Activated B cell treated with CpG ODN at 0.5 μM for 24 hours (primary cell): ENCODE measurements at places on chromosomes 1 and 21.

DNA sequence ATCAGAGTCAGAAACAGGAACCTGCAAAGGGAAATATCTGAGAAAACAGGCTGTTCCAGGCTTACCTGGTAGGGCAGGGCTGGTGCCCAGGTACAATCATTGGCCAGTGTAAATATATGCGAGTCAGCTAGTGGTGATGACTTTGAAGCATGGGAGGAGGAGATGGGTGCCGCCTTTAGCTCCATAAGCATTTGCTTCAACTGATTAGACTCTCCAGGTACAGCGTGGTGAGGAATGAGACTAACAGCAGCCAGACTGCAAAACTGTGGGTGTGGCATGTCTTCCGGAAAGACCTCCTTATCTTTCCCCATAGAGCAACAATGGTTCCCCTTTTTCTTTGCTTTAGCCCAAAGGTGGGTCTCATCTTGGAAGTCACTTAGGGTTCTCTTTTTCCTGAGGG, 137.2 kb downstream of the LRIG2 start:
- no peak for DNase-seq

DNA sequence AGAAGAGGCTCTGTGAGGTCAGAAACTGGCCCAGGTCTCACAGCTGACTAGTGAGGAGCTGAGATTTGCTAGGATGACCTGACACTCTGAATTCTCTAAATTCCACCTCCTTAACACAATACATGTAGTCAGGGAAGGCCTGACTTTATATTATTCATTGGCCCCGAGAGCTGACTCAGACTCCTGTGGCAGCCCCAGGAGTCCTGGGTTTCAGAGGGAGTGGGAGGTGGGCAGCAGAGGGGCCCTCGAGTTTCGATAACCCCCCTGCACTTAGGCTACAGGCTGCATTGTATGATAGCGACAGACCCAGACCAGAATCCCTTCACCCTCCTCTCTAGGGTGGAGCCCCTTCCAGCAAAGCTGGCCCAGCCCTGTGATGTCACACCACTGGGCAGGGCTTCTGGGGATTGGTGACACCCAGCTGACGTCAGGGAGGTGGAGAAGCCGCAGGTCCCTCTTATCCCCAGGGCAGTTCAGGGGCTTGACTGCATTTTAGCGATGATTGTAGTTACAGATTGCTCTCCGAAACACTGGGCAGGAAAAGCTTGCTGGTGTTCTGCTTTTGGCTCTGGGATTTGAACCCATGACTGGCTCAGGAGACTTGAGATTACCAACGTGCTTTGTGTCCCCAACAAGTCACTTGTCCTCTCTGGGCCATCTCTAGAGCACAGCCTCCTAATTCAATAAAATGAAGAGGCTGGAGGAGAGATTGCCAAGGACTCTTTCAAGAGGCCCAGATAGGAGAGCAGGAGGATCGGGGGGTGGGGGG, 17.0 kb upstream of the GPR37L1 start:
- no peak for DNase-seq

- no peak for DNase-seq
Measured at GRCh38 chr1:236753964-236754363, 41.1 kb upstream of the MTR start.

DNA sequence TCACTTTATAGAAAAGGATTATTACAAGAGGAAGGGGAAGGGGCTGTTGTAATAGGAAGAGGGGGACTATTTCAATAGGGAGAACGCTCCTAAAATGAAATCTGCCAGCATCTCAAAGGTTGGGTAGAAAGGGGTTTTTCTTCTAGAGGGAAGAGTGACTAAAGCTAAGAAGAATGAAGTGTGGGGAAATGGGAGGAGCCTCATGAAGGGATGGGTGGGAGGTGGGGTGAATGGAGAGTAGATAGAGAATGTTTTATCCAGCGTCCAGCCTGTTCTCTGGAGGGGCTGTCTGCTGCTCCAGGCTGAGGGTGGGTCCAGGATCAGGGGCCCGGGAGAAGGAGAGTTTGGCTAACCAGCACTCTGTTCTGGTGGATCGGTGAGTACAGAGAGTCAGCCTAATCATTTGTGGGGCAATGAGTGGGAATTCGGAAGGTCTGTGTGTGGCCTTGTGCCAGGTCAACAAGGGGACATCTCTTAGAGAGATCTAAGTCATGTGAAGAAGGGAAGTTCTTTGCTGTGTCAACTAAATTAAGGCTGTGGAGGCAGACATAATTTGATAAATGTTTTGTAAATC, 25.2 kb downstream of the VN1R5 start:
- no peak for DNase-seq

- no peak for DNase-seq
Measured at GRCh38 chr1:65490231-65491009, 70.0 kb downstream of the LEPR start.

DNA sequence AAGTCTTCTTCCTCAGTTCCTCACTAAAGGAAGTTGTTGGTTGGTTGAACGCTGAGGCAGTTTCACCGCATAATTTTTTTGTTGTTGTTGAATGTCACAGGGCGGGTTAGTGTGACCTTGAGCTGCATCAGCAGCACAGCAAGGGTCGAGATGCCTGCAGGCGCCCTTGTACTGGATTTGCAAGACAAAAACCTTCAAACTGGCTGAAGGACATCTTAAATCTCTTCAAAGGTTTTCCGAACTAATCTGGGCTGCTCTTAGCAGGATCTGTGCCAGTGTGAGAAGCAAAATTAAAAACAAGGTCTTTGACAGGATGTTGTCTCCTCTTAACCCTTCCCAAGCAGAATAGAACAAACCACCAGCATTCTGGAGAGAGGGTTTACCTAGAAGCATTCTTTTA, 59.4 kb downstream of the NRIP1 start:
- no peak for DNase-seq

- DNase-seq, result no peak
Measured at GRCh38 chr1:211738096-211738690, 62.8 kb upstream of the NEK2 start.

- no peak for DNase-seq
Measured at GRCh38 chr1:230141797-230142607, 75.0 kb downstream of the GALNT2 start.
